Ascending aorta (tissue), 2 donors: ENCODE measurements at places on chromosomes 1 and 21.

DNA sequence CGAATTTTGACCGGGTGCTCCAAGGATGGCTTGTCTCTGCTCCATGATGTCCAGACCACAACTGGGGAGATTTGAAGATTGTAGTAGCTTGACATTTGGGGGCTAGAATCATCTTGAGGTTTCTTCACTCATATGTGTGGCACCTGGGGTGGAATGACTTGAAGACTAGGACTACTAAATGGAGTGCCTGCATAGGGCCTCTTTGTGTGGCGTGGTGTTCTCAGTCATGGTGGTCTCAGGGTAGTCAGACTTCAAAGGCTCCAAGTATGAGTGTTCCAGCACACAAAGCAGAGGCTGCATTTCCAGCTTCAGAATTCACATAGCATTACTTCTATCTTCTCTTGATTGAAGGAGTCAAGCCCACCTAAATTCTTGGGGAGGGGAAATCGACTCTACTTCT, 16.8 kb downstream of the ATF6 start:
- no peak for DNase-seq

DNA sequence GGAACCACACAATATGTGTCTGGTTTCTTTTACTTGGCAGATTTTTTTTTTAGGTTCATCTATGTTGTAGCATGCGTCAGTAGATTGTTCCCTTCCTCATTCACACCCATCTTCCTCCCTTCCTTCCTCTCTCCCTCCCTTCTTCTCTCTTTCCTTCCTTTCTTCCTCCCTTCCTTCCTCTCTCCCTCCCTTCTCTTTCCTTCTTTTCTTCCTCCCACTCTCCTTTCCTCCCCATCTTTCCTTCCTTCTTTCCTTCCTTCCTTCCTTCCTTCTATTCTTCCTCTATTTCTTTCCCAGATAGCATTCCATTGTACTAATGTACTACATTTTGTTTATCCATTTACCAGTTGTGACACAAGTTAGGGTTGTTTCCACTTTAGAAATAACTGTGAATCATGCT, 218.0 kb downstream of the RGS7 start:
- no peak for DNase-seq

- DNase-seq: no peak
These were observed 46.3 kb downstream of the ITPKB start for GRCh38 chr1:226692823-226693222.

DNA sequence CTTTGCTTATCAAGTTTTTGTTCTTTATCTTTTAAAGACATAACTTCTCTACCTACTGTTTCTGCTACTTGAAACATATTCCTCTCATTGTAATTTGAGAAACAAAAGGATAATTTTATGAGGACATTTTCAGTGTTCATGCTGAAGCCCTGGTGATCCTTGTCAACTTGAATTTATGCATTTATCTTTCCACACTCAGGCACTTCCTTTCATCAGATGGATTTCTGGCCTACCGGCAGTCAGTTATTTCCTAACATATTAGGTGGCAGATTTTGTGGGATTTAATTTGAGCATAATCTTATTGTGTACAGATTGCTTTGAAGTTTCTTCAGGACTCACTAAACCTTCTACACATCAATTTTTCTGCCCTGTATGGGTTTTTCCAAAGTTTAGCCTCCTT, 75.0 kb downstream of the RGL1 start:
- DNase-seq: no peak
